ENCODE measurements at places on chromosomes 12 and 14.
A peak's percentile ranks its signal among the peaks of the same experiment; 100 is the strongest.

- DNase-seq, result no peak
Observed at GRCh38 chr14:73269729-73270531, 32.6 kb downstream of the PAPLN start.

DNA sequence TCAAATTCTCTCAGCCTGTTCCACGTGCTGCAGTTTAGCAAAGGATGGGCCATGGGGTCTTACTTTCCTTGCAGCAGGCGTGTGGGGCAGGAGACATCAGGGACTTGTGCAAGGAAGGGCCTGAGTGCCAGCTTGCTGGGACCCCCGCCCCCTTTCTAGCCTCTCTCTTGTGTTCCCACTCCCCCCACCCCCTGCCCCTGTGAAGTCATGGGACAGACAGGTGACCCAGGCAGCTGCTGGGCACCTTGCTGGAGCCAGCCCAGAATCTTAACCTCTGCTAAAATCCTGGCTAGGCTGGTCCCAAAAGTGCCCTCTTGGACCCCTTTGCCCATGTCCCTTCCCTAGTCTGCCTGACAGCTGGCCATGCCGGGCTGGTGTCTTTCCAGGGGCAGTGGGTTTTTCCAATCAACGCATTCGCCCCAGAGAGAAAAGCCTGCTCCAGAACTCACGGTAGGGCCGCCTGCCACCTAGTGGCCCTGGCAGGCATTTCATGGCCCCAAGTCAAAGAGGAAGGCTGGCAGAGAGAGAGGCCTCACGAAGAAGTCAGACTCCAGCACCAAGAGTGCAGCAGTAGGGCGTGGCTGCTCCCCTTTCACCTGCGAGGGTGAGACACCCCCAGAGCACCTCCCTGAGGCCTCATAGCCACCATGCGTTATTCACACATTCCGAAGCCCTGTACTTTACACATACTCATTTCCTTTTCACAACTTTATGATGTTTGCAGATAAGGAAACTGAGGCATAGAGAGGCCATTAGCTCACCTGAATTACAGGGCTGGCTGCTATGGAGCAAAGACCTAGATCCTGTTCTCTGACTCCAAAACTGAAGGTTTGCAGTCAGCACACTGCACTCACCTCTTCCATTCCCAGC, 67.4 kb downstream of the LGMN start:
- DNase-seq, result peak; percentile 34

DNA sequence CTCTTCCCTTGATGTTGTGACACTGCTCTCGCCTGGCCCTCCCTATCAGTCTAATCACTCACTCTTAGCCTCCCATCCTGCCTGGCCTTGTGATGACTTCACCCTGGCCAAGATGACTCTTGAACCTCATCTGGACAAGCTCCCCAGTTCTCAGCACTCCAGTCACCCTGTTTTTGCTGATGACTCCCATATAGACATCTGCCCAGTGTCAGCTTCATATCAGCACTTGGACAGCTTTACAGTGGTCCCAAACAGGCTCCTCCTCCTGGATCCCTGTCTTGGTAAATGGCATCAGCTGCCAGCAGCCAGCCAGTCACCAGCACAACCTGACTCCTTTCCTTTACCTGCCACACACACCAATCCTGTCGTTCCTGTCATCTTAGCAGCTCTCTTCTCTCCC, 104.2 kb downstream of the POLR3B start:
- DNase-seq, result no peak

DNA sequence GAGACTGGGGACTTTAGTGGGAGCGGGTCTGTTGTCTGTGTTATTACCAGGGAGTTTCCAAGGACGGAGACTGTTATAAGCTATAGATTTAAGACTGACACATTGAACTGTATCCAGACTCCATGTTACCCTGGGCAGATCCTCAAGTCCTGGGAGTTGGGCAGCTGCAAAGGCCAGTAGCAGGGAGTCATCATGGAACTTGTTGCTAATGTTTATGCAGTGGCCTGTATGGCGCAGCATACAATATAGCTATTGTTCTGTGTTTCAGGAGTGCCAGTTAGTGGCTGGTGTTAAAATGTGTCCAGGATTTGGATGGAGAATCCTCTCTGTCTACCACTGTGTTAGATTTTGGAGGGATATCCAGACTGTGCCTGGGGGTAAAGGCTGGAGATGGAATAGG, 31.7 kb downstream of the SMOC1 start:
- no peak for DNase-seq

- no peak for DNase-seq
Observed at GRCh38 chr12:95238150-95238549, 20.5 kb downstream of the VEZT start.

DNA sequence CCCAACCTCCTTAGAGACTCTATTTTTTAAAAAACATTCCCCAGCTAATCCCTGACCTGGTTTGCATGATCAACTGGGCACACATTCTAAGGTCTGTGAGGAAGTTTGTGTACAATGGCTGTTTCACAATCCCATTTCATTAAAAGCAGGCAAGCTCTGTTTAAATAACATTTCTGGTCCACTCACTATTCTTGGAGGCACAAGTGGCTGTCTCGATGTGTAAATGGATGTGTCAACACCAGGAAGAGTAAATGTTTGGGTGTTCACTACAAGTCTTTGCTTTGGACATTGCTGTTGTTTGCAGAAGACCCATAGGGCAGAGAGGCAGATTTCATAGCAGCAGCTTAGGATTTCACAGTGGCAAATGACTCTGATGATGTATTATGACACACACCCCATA, 98.3 kb downstream of the PDZRN4 start:
- DNase-seq, result peak; percentile 17

DNA sequence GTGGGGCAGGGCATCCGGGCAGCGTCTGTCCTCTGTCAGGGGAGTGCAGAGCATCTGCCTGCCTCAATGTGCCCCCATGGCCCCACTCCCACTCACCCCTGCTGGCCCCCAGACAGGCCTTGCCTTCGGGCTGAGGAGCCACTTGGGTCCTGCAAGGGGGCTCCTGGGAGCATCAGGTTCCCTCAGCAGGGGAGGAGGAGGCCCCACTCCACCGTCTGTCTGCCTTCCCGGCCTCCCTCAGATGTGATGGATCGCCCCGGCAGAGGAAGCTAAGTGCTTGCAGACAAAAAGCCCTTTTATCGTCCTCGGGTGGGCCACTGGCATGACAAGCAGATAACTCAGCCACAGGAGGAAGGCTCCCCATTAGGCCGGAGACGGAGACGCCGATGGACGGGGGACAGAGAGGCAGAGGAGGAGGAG, 35.1 kb downstream of the NCOR2 start:
- no peak for DNase-seq

GRCh38 chr12:116662612-116663144, 75.2 kb downstream of the SPRING1 start:
- DNase-seq, result no peak

- DNase-seq, result no peak
Observed at GRCh38 chr14:103745424-103745823, 29.8 kb downstream of the ZFYVE21 start.

- no peak for DNase-seq
Observed at GRCh38 chr14:105888784-105889665, 362.6 kb downstream of the TMEM121 start.

DNA sequence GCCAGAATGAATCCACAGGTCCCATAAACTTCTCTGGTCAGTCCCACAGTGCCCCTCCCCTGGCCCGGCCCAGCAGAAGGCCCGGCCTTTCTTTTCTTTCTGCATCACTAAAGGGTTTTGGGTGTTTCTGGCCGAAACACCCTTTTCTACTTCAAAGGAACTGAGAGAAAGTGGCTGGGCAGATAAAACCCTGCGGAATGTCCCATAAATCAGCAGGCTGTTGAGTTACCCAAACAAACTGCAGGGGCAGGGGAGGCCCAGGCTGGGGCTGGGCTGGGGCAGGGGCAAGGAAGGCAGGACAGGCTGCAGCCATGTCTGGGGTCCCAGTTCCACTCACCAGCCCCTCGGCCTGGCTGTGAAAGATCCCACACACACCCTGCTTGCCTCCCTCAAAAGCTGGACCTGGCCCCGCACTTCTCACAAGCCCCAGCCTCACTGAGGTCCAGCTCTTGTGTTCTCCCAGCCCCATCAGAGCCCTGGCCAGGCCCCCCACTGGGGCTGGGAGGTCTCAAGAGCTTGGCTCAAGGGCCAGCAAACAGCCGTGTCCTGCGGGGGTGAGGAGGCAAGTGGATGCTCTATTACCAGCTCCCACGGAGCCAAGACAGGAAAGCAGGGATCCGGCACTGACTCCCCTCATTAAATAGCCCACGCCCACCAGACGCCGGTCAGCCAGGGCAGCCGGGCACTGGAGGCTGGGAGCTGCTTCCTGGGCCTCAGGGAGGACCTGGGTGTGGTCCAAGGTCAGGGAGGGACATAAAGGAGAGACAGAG, 41.9 kb downstream of the CCNK start:
- DNase-seq, result no peak

DNA sequence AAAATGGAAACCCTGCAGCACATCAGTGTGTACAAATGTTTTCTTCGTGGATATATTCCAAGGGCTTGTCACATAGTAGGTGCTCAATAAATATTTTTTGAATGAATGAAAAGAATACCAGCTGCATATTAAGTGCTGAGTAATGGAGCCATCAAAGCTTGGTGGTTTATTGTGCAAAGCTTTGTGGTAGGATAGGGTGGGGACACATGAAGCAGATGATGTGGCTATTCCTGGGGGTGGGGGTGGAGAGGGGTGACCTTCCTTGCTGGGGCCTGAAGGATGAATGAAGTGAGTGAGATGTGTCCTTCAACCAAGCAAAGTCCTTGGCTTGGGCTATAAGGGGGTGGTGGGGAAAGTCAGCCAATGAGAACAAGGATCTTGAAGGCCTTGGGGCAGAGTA, 4.3 kb upstream of the KRT81 start:
- DNase-seq, result no peak

DNA sequence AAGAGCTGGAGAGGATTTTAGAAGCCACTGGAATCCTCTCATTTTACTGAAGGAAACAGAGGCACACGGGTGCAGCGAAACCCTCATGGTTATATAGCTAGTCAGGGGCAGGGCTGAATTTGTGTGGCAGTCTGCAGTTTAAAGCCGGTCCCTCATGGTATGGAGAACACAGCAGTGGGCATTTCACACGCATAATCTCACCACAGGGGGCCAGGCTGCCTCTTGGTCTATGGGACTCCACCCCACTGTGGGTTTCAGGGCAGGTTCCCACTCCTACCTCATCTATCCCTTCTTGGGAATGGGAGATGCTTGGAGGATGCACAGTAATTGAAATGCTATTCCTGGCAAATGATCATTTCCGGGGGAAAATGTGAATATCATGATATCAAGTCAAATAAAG, 400.6 kb downstream of the RGS6 start:
- DNase-seq, result no peak

DNA sequence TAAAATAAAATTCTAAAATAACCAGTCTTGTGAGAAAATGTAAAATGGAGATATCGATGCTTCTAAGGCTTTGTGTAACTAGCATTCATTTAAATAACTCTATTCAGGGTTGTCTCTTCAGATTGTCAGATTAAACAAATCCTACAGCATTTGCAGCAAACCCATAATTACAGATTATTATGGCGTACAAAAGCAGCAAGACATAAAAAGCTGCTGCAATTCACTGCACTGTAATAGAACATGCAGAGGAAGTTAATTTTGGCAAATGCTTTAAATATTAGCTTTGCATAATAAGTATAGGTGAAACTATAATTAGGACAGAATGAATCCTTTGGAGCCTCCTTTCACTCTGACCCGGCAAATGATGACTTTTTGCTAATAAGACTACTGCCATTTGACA, 98.3 kb downstream of the INSM2 start:
- DNase-seq, result peak; percentile 83

DNA sequence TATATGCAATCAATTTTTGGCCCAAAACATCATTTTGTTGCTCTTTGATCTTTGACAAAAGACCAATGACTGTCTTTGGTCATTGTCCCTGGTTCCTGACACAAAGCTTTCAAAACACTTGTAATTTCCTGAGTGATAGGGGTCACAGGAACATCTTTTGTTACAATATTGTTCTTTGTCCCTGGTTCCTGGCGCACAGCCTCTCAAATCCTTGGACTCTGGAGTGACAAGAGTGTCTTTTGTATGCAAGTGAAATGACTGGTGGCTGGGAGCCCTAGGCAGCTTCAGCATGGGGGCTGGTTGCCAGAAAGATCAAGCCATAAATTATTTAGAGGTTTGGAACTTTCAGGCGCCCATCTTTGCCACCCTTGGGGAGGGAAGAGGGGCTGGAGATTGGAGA, 53.9 kb downstream of the DNAH10 start:
- DNase-seq, result peak; percentile 74

GRCh38 chr12:127277882-127278281, 989.1 kb upstream of the TMEM132C start:
- DNase-seq, result no peak

DNA sequence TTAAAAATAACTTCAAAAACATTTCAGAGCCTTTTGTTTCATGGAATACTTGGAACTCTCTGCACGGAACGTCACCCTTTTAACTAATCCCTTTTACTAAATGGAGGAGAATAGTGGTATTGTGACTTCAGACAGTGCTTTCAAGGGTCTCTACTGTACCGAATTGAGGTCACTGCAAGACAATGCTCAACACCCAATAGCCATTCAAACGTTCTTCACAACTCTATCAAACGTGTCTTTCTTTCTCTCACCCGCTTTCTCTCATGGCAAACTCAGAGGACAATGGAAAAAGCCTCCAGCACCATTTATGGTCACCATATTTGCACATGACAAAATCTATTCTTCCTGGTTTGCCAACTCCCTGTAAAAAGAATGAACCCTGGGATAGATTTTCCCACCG, 132.1 kb upstream of the SOX5 start:
- no peak for DNase-seq

GRCh38 chr12:130053651-130054069, 108.6 kb upstream of the FZD10 start:
- DNase-seq, result peak; percentile 11

GRCh38 chr12:132326646-132327045, 2.7 kb downstream of the GALNT9 start:
- DNase-seq, result no peak

- peak; percentile 97 for DNase-seq
Observed at GRCh38 chr14:28766469-28766955, at the start of gene FOXG1. TSS of gene FOXG1 (plus strand) at chr14:28766787. CDS start at chr14:28767280, 493 bp downstream.

- DNase-seq, result no peak
Observed at GRCh38 chr14:35435177-35435576, 30.6 kb upstream of the NFKBIA start.

DNA sequence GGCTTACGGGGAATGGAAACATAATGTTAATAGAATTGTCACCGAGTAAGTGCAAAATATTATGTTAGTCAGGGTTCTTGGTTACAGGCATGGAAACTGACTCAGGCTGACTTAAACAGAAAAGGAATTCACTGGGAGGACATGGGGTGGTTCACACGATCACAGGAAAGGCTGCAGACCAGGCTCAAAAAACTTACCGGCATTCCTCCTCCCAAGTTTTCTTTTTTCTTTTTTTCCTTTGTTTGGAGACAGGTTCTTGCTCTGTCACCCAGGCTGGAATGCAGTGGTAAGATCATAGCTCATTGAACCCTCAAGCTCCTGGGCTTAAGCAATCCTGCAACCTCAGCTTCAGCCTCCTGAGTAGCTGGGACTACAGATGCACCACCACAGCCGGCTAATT, 11.9 kb upstream of the UBE2N start:
- no peak for DNase-seq

GRCh38 chr14:51044961-51045360, 49.9 kb downstream of the TRIM9 start:
- DNase-seq, result no peak

GRCh38 chr12:108043286-108043685, 85.8 kb upstream of the WSCD2 start:
- no peak for DNase-seq

- no peak for DNase-seq
Observed at GRCh38 chr14:101810897-101811621, 49.5 kb downstream of the PPP2R5C start.
